Astrocyte of the spinal cord (primary cell): ENCODE measurements at places on chromosomes 2 and 18.
A peak's percentile ranks its signal among the peaks of the same experiment; 100 is the strongest.

- DNase-seq = peak; percentile 12
Measured at GRCh38 chr2:98487806-98488189, 43.1 kb downstream of the INPP4A start.

DNA sequence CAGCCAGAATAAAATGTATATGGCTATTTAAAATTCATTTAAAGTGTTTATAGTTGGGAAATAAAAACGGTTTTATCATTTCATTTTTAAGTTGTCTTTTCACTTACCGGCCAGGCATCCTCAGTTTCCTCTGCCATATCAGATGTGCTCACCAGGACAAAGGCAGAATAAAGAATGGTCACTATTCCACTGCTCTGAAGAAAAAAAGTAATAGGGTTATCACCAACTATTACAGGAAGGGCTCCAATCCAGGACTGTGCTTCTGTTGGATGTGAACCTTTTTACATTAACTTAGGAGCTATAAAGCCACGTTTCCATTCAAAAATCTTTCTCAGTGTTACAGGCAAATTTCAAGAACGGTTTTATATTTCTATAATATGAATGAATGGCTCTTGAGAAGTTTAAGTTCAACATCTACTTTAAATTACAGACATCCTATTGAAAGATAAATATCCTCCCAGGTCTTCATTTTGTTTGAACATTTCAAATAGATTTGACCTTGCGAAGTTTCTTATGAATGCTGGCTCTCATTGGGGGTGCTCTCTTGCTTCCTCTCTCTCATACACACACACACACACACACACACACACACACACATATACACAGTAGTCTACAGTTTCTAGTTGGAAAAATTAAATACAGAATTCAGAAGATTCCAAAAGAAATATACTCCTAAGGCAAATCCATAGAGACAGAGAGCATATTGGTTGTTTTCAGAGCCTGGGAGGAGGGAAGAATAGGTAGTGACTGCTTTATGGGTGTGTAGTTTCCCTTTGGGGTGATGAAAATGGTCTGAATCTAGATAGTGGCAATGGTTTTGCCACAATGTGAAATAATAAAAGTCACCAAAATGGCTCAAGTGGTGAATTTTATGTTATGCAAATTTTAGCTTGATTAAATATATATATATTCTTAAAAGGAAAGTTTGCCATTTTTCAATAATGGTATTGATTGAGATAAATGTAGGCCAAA is 2.9 kb upstream of the SLC40A1 start:
- DNase-seq = no peak

- peak; percentile 88 for DNase-seq
Measured at GRCh38 chr18:55124078-55124763, 165.0 kb upstream of the CCDC68 start.

DNA sequence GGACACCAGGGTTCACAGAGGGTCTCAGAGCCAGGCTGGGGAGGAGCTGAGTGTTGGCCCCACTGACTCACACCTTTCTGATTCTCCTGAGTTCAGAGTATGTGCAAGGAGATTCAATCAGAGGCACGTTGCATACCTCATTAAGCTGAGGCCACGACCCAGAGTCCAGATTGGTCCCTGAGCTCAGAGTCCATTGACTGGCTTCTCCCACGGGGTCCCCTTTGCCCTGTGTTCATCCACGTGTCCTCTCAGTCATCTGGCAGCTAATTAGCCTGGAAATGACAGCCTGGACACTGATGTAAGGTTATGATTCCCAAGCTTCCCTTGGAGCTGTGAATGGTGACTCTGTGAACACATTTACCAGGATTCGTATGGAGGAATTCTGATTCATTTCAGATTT is 267.2 kb downstream of the SH3BP4 start:
- DNase-seq = no peak

DNA sequence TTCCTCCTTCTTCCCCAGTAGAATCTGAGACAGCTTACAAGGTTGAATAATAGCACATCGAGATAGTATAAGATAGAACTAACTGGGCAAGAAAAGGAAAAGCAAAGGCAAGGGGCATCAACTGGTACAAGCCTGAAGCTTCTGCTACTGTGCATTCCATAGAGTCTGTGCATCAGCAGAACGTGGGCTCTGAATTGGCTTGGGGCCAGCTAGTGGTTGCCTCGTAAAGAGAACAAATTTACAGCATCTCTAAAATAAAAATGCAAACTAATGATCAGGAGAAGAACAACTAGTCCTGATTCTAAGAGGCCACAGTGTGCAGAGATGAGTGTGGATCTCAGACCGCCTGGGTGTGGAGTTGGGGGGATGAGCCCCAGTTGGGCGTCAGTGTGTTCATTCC is 36.6 kb downstream of the UPP2 start:
- no peak for DNase-seq
